ENCODE measurements at places on chromosomes 1 and 21. TPM values are rescaled to one million over a fixed set of nuclear protein-coding genes. Genes with fewer than 3 reads are reported as not detected.

DNA sequence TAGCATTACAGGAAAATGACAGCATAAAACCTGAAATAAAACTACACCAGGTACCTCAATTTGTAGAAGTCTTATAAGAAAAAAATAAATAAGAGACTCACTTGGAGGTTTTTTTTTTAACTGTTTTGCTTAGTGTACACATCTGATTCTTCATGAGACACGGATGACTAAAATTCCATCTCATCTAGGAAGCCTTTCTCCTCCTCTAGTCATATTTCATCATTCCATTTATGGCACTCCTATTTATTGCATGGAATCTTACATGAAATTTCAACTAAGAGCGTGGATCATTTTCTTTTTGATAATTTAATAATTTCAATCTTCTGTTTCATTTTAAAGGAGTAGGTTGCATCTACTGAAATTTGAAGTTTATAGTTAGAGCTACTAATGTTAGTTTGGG, 1.6 kb upstream of the PTGS2 start:
- no peaks in the 10 kb centered on the region for H3K36me3 ChIP-seq
- H3K4me1 ChIP-seq, result peaks cover 8% of the 10 kb centered on the region
- H3K27ac ChIP-seq, result no peak overlapping the region

- H3K27me3 ChIP-seq, result no peaks in the 10 kb centered on the region
- no peak overlapping the region for H3K27ac ChIP-seq
- H3K4me1 ChIP-seq, result no peaks in the 10 kb centered on the region
- no peaks in the 10 kb centered on the region for H3K36me3 ChIP-seq
- DNase-seq, result no peak
Measured at GRCh38 chr1:230330157-230330556, 96.0 kb downstream of the PGBD5 start.

DNA sequence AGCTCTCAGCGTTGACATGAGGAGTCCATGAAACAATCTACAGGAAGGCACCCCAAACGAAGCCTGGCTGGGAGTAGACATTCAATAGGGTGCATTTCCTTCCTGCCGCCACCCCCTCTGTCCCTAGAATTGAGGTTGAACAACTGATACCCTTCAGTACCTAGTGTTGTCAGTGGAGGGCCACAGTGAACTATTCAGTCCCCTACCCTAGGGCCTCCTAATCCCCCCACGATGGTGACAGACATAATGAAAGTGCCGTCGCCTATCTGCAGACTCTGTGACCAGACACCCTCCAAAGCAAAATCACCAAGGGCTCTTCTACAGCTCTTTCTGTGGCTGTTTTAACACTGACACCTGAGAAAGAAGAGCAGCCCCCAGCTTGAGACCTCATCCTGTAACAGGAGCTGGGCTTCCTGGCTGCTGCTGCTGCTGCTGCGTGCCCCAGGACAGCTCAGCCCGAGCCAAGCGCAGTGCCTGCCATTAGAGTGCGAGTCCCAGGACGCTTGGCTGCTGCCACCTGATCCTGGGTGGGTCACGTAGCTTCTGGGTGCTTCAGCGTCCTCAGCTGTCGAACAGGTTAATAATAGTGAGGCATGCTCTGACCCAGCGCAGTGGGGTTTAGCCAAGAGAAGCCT, 183.0 kb downstream of the ZBTB18 start:
- peaks cover 6% of the 10 kb centered on the region for H3K4me1 ChIP-seq
- no peaks in the 10 kb centered on the region for H3K36me3 ChIP-seq
- H3K4me3 ChIP-seq, result no peak overlapping the region

DNA sequence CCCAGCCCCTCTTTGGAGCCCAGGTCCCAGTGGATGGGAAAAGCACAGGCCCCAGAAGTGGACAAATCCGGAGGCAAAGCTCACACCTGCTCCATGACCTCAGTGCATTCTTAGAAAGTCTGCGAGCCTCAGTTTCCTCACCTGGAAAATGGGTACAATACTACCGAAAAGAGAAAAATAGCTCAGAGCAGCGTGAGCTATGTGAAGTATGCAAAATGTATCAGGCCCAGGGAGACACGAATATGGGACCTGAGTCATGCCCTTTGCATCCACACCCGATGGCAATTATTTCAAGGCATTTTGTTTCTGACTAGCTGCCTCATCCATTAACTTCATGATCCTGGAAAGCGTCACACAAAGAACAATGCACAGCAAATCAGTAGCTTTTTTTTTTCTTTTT, 9.2 kb downstream of the ALDH4A1 start:
- no peak overlapping the region for H3K4me3 ChIP-seq
- H3K27me3 ChIP-seq, result no peaks in the 10 kb centered on the region
- no peaks in the 10 kb centered on the region for H3K4me1 ChIP-seq
- no peaks in the 10 kb centered on the region for H3K36me3 ChIP-seq
- no peak overlapping the region for H3K27ac ChIP-seq

GRCh38 chr1:154595621-154596020, 12.4 kb downstream of the ADAR start:
- H3K4me3 ChIP-seq, result no peak overlapping the region
- peaks cover 91% of the 10 kb centered on the region for H3K36me3 ChIP-seq
- H3K27ac ChIP-seq, result no peak overlapping the region
- H3K4me1 ChIP-seq, result peaks cover 14% of the 10 kb centered on the region
- H3K27me3 ChIP-seq, result no peaks in the 10 kb centered on the region

DNA sequence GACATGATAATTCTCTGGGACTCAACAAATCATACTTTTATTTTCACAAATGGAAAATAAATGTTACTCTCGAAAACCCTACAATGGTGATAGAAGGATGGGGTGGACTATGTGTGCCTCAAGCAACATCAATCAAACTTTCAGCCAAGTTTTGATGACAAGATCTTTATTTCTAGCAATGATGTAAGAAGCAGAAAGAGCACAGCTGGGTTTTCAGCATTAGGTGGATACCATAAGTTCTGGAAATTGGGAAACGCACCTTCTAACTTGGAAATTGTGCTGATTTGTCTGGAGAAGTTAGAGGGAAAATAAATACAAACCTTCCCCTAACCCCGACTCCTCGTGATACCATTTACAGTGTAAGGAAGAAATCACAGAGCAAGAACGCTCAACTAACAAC, 320.3 kb downstream of the PAPPA2 start:
- no peak overlapping the region for H3K4me3 ChIP-seq
- no peak overlapping the region for H3K27ac ChIP-seq
- no peaks in the 10 kb centered on the region for H3K4me1 ChIP-seq
- H3K27me3 ChIP-seq, result no peaks in the 10 kb centered on the region

GRCh38 chr21:14554948-14555347, 8.8 kb upstream of the SAMSN1 start:
- H3K36me3 ChIP-seq, result no peaks in the 10 kb centered on the region
- H3K4me1 ChIP-seq, result peaks cover 14% of the 10 kb centered on the region

GRCh38 chr1:193179094-193179493, 7.3 kb downstream of the B3GALT2 start:
- no peaks in the 10 kb centered on the region for H3K36me3 ChIP-seq
- H3K4me1 ChIP-seq, result peaks cover 2% of the 10 kb centered on the region
- no peak overlapping the region for H3K27ac ChIP-seq
- H3K27me3 ChIP-seq, result no peaks in the 10 kb centered on the region

DNA sequence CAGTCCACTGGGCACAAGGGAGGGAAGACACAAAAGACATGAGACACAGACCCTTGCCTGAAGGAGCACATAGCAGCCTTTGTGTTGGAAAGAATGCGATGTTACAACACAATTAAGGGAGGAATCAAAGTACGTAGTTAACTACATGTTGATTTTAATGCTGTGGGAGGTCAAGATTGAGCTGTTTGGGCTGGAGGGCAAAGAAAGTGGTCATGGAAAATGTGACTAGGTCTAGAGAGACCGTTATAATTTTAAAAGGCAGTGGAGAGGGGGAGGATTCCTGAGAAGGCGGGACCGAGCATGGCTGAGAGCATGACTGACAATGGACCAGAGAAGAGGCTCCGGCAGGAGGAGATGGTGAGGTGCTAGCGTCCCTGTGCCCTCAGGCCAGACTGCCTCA, 111.8 kb upstream of the ATP1A1 start:
- H3K27ac ChIP-seq, result no peak overlapping the region
- H3K36me3 ChIP-seq, result no peaks in the 10 kb centered on the region
- no peaks in the 10 kb centered on the region for H3K27me3 ChIP-seq
- no peak overlapping the region for H3K4me3 ChIP-seq
- H3K4me1 ChIP-seq, result peaks cover 8% of the 10 kb centered on the region

GRCh38 chr1:201916649-201917249, 28.1 kb downstream of the SHISA4 start:
- no peak for DNase-seq
- no peaks in the 10 kb centered on the region for H3K27me3 ChIP-seq
- no peaks in the 10 kb centered on the region for H3K36me3 ChIP-seq
- no peaks in the 10 kb centered on the region for H3K4me1 ChIP-seq
- no peak overlapping the region for H3K4me3 ChIP-seq
- H3K27ac ChIP-seq, result no peak overlapping the region

DNA sequence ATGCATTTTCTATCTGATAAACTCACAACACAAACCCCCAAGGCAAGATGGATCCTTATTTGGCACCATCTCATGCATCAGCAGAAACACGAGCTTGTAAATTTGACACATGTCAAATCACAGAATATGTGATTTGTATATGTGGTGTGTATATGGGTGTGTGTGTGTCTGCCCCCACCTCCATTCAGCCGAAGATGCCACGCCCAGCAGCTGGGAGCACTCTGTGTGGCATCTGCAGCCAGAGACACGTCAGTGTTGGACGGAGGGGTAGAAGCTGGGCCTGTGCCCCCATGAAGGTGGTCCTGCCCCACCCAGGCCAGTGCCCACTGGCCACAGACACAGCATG, 108.4 kb downstream of the CAPN8 start:
- no peak overlapping the region for H3K27ac ChIP-seq
- no peaks in the 10 kb centered on the region for H3K27me3 ChIP-seq
- H3K4me3 ChIP-seq, result no peak overlapping the region
- no peak for DNase-seq

DNA sequence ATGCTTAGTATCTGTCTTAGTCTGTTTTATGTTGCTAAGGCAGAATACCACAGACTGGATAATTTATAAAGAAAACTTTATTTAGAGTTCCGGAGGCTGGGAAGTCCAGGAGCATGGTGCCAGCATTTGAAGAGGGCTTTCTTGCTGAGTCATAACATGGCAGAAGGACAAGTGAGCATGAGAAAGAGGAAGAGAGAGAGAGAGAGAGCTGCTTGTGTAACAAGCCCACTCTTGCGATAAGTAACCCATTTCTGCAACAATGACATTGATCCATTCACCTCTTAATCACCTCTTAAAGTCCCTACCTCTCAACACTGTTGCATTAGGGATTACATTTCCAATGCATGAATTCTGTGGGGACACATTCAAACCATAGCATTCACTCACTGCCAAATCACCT, 11.7 kb upstream of the MYOCOS start:
- H3K27ac ChIP-seq, result no peak overlapping the region
- H3K4me1 ChIP-seq, result no peaks in the 10 kb centered on the region
- DNase-seq, result no peak

DNA sequence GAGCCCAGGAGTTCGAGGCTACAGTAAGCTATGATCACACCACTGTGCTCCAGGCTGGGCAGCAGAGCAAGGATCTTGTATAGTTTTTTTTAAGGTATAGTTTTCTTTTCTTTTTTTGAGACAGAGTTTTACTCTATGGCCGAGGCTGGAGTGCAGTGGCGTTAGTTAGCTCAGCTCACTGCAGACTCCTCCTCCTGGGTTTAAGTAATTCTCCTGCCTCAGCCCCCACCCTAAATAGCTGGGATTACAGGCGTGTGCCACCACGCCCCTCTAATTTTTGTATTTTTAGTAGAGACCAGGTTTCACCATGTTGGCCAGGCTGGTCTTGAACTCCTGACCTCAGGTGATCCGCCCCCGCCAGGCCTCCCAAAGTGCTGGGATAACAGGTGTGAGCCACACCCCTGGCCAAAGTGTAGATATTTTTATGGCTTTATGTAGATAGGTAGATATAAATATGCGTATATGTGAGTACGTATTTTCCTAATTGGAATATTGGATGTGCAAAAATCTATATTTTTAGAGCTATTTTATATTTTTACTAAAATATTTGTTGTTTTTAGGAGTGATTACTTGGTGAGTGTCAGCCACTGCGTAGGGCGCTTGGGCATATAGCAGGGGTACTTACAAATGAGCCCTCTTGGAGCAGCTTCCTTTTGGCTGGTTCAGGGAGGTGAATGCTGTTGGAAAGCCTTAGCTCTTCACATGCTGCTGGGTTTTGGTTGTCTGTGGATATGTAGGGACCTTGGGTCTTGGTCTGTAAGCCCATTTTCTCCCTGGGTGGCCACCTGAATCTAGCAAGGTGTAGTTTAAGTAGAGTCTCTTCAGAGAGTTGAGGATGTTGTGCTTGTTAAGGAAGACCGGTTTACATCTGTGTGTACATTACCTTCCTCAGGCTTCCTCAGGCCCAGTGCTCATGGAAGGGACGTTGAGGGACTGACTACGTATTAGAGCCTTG, 9.5 kb downstream of the KDM4A start:
- H3K4me3 ChIP-seq, result no peak overlapping the region
- H3K4me1 ChIP-seq, result no peaks in the 10 kb centered on the region
- no peaks in the 10 kb centered on the region for H3K27me3 ChIP-seq
- H3K27ac ChIP-seq, result no peak overlapping the region
- no peak for DNase-seq
- peaks cover 94% of the 10 kb centered on the region for H3K36me3 ChIP-seq

GRCh38 chr1:209703834-209704504, 677 bp upstream of the HSD11B1 start:
- no peaks in the 10 kb centered on the region for H3K36me3 ChIP-seq
- no peaks in the 10 kb centered on the region for H3K27me3 ChIP-seq
- no peak for DNase-seq
- H3K4me1 ChIP-seq, result no peaks in the 10 kb centered on the region
- H3K27ac ChIP-seq, result no peak overlapping the region

DNA sequence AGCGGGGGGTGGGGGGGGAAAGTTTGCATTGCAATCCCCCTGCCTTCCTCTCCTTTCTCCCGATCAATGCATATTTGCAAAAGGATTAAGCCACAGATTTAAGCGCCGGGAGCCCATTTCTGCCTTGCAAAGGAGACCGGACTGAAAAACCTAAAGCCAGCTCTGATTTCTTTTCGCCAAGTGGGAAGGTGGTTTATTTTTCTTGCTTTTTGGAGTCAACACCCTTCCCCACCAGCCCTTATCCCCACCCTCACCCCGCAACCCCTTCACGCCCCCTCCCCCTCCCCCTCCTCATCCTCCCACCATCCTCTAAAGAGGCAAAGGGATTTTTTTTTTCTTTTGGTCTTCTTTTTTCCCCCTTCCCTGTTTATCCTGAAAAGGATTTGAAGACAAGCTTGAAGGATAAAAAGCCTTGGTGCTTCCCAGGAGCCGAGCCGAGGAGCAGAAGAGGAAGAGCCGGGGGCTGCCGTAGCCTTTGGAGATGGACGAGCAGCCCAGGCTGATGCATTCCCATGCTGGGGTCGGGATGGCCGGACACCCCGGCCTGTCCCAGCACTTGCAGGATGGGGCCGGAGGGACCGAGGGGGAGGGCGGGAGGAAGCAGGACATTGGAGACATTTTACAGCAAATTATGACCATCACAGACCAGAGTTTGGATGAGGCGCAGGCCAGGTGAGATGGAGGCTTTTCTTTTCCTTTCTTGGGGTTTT, 513 bp downstream of the PBX1 start:
- peak overlapping the region; percentile 27 for H3K4me3 ChIP-seq
- H3K27me3 ChIP-seq, result peaks cover 11% of the 10 kb centered on the region
- H3K4me1 ChIP-seq, result peaks cover 2% of the 10 kb centered on the region
- H3K27ac ChIP-seq, result no peak overlapping the region

- no peak overlapping the region for H3K27ac ChIP-seq
- H3K36me3 ChIP-seq, result no peaks in the 10 kb centered on the region
- DNase-seq, result no peak
- H3K4me3 ChIP-seq, result no peak overlapping the region
- peaks cover 5% of the 10 kb centered on the region for H3K27me3 ChIP-seq
Measured at GRCh38 chr1:244111027-244111426, 59.9 kb downstream of the ZBTB18 start.

Gene RXFP4
- not detected for total RNA-seq

Gene LRRC38
- total RNA-seq, result not detected

Gene RGS4
- not detected for total RNA-seq

Gene RERE
- total RNA-seq, result 85.1 TPM

Gene ARHGEF10L
- total RNA-seq, result 0.22 TPM

Gene DTL
- total RNA-seq, result 1.3 TPM

All from T-cell (primary cell).